Glutamatergic neuron (in vitro differentiated cells): ENCODE measurements at places on chromosomes 11 and 22.

DNA sequence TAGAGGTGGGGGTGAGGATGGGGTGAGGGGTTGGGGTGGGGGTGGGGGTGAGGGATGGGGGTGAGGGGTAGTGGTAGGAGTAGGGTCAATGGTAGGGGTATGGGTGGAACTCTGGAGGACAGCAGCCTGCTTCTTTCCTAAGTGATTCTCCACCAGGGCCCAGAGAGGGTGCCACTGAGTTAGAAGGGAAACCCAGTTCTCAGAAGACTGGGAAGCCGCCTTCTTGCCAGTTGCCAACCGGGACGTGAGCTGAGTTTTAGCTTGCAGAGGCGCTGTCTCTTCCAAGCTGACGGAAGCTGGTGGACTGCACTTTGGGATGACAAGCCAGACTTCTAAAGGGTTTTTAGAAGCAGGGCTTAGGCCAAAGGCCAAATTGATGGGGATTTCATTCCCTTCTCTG, 104.4 kb downstream of the NAT10 start:
- no peak for DNase-seq

GRCh38 chr22:44196731-44197131, 16.0 kb downstream of the PARVG start:
- no peak for DNase-seq

DNA sequence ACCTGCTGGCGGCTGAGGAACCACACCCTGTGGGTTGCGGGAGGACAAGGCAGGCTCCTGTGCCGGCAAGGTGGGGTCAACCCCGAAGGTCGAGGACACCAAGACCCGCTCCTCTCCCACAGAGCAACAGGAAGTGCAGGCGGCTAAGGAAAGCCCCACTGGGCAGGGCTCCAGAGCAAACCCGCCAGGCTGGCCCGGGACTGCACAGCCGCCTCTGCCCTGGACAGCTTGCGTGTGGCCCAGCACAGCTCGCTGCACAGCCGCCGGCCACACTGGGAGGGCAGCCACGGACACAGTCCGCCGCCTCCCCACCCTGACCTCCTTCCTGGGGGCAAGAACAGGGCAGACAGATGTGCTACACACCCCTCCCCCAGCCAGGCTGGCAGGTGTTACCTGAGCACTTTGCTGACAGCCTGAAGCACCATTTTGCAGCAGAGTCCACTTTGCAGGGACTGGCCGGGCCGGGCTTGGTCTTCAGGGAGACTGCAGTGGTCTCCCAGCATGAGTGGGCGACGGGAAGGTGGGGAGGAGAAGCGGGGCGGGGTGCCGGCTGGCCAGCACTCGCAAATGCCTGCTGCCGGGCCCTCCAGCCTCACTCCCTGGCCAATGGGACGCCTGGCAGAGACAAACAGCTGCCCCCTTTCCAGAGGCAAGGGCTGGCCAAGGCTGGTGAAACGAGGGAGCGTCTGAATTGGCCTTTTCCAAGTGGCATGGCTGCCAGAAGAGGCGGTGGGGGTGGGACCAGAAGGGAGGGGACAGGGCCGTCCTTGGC, at the start of gene MOB2:
TSS of gene MOB2 (minus strand) at position 726 of the 772 bp plus-strand sequence. CDS start at position 503, 223 bp downstream.
- peak; percentile 40 for DNase-seq

DNA sequence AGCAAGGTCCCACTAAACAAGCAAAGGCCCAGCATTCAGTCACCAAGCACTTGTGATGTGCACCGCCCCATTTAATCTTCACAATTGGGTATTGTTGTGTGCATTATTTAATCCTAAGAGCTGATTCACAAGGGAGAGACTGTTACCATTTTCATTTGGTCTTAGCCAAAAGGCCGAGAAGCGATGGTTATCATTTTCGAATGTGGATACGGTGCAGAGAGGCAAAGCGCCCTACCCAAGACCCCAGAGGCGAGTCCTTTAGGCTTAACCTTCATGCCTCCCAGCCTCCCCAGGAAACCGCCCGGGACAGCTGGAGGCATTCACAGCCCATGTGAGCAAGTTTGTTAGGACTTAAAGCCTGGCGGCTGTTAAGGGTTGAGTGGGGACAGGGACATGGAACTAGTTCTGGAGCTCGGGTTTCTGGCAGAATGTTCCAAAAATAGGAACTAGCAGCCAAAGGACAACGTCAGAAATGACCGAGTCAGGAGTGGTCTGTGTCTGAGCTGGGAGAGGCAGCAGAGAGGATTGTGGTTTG, 13.0 kb upstream of the UPK3A start:
- no peak for DNase-seq

DNA sequence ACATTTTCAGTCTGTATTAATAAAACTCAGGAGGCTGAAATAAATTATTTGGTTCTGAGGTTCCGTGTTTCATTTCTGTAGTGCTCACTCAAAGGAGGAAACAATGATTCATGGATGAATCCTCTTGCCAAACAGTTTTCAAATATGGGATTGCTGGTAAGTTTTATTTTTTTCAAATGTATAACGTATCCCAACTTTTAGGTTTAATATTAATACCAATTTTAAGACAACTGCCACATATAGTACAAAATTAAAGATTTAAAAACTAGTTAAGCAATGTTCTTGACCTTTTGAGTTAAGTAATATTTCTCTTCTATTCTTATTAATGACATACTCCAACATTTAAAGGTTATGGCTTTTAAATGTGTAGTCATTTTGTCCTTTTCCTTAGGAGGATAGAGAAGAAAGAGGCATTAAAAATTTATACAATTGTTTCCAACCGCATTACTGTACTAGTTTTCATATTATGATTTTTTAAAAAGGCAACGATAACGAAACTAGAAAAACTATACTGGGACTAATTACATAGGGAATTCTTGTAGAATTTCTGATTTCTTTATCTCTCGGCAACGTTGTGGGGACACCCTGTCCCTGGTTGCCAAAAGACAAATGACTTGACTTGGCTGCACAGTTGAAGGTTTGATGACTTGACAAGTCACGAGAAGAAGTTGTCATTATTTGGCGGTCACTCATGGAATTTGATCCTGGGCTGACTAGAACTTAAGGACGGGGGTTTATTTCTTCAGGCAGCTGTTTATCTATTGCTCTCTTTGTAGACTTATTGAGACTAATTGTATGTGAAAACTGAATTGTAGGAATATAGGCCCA, 69.1 kb upstream of the ADSL start:
- DNase-seq, result no peak

GRCh38 chr11:104546501-104546900, 351.8 kb downstream of the CASP12 start:
- no peak for DNase-seq

- no peak for DNase-seq
Observed at GRCh38 chr11:9905960-9906791, 242.3 kb downstream of the SWAP70 start.

DNA sequence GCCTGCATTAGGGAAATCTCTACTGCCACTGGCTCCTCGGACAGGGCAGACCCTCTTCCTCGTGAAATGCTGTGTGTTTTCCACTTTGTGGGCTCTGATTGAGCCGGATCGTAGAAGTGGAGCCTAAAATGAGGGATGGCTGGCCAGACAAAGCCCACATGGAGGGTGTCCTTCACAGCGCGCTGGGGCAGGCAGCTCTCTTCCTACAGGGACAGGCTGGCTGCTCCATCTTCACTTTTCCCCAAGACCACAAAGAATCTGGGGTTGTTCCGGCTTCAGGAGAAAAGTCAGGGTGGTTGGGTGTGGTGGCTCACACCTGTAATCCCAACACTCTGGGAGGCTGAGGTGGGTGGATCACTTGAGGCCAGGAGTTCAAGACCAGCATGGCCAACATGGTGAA, 94.9 kb downstream of the MORC2 start:
- DNase-seq, result no peak

GRCh38 chr11:102306048-102306597, 11.2 kb upstream of the BIRC3 start:
- DNase-seq, result no peak

DNA sequence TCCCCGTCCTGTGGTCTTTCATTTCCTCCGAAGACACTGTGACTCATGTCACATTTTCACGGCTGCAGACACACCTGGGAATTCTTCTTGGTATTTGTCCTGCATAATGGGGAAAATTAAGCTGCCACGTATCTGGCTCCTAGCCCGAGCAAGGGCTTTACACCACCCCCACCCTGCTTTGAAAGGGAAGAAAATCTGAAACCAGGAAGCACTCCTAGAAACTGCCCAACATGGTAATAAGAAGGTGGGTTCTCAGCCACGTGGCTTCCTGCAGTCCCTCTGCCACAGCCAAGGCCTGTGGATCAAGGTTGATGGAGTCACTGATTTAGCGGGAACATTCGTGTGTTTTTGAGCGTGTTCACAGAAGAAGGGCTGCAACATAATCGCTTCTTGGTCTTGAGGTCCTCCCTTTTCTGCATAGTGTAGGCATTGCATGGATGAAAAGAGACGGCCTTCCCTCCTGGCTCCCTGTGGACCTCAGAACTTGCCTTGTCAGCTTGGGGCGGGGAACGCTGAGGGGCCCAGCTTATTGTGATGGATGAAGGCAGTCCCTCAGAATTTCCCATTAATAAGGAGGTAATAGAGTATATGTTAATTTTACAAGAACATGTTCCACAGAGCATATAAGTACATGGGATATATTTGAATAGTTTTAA, 292.0 kb downstream of the NTM start:
- no peak for DNase-seq

GRCh38 chr11:12164061-12165014, 53.9 kb downstream of the MICAL2 start:
- no peak for DNase-seq

- no peak for DNase-seq
Observed at GRCh38 chr11:3115321-3115720, 49.8 kb downstream of the OSBPL5 start.

DNA sequence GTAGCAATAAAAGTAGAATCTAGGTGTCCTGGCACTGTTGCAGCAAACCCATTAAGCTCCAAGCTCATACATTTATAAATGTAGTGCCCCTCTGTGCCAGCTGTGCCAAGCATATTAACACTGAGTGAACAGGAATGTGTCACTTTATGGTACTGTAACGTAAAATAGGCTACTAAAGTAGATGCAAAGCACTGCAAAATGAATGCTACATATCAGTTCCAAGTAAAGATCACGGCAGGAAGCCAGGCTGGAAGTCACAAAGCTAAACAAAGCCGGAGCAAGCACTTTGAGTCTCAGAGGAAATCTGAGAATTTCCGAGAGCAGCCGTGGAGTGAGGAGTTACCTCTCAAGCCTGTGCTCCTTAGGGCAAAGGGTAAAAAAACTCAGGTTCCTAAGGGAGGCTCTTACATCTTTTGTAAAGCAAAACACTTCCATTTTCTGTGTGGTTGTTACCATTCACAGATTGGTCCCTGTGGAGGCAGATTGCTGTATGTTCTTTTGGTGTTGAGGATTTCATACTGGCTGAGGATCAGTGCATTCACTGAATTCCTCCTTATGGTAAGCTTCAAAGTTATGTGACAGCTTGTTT, 85.7 kb downstream of the WNT11 start:
- no peak for DNase-seq

GRCh38 chr11:10918275-10918674, 60.4 kb upstream of the ZBED5 start:
- no peak for DNase-seq

DNA sequence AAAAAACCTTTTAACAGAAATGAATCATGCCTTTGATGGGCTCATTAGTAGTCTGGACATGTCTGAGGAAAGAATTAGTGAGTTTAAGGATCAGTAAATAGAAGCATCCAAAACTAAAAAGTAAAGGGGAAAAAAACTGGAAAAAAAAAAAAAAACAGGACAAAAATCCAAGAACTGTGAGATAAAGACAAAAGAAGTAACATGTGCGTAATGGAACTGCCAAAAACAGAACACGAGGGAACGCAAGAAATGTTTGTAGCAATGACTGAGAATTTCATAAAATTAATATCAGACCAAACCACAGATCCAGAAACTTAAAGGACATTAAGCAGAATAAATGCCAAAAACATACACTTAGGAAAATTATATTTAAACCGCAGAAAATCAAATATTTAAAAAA, 77.4 kb downstream of the MS4A13 start:
- no peak for DNase-seq

DNA sequence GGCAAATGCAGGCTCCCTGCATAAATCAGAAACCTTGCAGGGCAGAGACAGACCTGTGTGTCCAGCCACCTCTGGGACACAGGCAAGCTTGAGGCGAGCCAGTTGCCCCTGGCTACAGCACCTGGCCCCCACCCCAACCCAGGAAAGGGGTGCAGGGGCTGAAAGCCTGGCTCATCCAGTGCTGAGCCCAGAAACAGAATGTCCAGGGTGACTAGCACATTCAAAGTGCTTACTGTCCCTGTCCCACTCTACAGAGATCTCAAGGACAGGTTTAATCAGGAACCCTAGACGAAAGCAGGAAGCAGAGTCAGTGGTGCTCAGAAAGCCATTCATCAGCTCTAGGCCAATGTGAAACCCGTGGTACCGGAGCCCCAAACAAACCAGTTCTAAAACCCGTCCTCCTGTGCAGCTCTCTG, 31.9 kb downstream of the PLEKHA7 start:
- DNase-seq, result no peak

GRCh38 chr22:28102151-28102812, 183.2 kb upstream of the PITPNB start:
- DNase-seq, result no peak

DNA sequence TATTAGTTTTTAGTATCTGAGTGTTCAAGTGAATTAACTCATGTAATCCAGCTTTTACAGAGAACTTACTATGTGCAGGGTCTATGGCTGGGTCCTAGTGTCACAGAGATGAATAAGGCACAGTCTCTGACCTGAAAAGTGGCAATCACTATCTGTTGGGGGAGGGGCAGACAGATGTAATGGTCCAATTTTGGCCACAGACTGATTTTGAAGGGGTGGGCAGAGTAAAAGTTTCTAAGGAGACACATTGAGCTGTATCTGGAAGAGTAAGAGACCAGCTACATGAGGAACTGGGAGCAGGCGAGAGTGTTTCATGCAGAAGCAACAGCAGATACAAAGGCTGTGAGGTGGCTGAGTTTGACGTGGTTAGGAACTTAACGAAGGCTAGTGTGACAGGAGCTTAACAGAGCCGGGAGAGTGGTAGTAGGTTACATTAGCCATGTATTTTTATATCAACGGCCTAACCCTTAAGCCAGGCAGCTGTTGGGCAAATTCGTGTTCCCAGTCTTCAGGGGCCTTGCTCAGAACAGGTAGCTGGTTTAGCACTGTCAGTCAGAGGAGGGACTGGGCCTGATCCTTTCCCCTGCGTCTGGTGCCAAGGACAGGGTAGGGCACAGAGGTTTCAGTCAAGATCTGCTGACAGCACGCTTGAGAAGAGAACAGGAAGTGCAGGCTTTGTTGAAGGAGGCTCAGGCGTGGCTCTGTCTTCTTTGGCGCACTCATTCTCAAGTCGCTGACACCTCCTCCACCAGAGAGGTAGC, 1.4 kb upstream of the STIM1 start:
- DNase-seq, result no peak

- DNase-seq, result no peak
Observed at GRCh38 chr11:26575946-26576345, 3.9 kb upstream of the MUC15 start.

DNA sequence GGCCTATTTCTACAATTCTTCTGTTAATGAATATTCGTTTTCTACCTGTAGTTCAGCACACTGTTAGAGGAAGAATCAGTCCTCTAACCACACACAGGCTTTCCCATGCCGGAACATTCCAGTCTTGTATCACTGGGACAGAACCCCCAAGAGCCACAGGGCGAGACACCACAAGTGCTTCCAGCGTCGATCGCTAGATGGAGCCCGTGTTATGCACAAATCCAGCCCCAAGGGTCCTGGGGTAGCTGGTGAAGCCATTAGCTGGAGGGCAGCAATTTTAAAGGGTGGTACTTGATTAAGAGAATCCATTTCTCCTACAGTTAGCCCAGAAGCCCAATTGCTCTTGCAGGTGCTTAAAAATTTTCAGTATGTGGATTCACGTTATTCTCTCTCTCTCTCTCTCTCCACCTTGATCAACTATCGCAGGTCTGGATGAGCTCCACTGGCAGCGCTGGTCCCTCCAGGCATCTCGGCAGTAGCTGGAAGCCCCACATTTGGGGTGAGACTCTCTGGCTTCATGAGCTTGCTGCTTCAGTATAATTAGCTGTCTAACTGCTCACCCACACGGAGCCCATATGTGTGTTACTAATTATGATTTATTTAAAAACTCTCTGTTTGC, 148.2 kb upstream of the SNX19 start:
- peak; percentile 84 for DNase-seq
